ENCODE measurements at places on chromosomes 7 and 10. TPM values are rescaled to one million over a fixed set of nuclear protein-coding genes. Genes with fewer than 3 reads are reported as not detected.

Gene LEP
- polyA plus RNA-seq: 0.37 TPM

Gene HOXA13
- 0.21 TPM for polyA plus RNA-seq

Gene UNCX
- 10.7 TPM for polyA plus RNA-seq

Gene CAMK2B
- polyA plus RNA-seq: 2.4 TPM

Gene HOXA10
- 160 TPM for polyA plus RNA-seq

Gene ASB4
- polyA plus RNA-seq: 0.19 TPM

- DNase-seq: no peak
Measured at GRCh38 chr7:155868955-155869783, 56.9 kb upstream of the SHH start.

GRCh38 chr10:124342136-124342820, 76.4 kb downstream of the OAT start:
- DNase-seq: no peak

All from left renal cortex interstitium (tissue), 4 donors.